ENCODE measurements at places on chromosomes 6 and 20. TPM values are rescaled to one million over a fixed set of nuclear protein-coding genes. Genes with fewer than 3 reads are reported as not detected.

The LY6G6F gene
- total RNA-seq: not detected

The C2 gene
- 1.5 TPM for total RNA-seq

The TAGAP gene
- not detected for total RNA-seq

DNA sequence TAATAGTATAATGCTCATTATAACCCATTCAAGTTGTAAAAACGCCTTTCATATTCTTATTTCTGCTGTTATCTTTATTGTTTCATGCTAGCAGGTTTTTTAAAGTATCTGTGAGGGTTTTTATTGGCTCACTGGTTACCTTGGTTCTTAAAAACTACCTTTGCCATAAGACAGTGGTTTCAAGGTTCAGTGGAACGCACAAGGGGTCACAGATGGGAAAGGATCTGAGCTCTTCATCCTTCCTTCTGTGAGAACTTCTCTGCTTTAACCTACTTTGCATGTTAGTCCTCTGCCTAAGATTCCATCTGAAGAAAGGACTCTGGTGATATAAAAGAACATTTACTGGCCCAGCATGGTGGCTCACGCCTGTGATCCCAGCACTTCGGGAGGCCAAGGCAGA is 492.6 kb downstream of the CD83 start:
- no peak for DNase-seq

- DNase-seq: no peak
Observed at GRCh38 chr6:139371421-139372203, 2.8 kb downstream of the CITED2 start.

DNA sequence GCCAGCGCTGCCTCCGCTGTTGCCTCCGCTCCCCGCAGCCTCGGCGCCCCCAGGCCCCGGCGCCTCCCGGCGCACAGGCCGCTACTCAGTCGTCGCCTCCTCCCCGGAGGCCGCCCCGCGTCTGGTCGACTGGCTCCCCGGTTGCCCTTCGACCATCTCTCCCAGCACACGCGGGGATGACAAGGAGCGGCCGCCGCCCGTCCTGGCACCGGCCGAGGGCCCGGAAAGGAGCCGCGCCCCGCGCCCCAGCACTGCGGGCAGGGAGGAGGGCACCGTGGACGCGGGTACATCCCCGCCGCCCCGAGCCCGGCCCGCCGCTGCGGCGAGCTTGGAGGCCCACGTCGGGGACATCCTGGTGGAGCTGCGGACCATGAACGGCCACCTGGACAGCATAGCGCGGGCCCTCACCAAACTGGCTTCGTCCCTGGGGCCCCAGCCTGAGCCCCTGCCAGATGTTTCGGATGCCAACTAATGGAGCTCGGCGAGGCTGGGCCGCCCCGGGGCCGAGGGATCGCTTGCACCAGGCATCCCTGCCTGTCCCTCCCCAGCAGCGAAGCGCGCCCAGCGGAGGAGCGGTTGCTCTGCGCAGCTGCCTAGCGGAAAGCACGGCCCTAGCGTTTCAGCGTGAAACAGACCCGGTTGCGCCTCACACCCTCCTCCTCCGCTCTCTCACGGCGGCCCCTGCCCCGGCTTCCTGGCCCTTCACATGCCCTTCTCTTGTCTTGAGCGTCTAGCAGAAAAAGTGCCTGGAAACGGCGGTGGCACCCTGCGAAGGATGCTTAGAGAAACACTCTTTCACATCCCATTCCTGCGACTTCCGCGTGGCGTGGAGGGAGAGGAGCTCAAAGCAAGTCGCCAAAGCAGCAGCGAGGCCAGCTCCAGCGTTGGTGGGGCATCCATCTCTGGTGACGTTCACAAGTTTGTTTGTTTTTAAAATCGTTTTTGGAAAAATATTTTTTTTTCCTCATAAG is 285.8 kb upstream of the SUPT3H start:
- DNase-seq: no peak

DNA sequence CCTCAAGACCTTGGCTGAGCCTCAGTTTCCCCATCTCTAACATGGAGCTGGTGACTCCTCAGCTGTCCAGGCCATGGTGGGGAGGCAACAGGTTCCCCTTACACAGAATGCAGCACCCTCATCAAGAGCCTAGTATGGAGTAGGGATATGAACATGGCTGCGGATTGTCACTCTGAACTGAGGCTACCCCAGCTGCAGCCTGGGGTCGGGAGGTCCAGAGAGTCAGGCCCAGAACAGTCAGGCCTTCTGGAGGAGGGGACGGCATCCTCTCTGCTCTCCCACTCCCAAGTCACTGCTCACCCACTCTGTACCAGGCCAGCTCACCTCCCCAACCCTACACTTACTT is 1.4 kb upstream of the FOXS1 start:
- DNase-seq: no peak

DNA sequence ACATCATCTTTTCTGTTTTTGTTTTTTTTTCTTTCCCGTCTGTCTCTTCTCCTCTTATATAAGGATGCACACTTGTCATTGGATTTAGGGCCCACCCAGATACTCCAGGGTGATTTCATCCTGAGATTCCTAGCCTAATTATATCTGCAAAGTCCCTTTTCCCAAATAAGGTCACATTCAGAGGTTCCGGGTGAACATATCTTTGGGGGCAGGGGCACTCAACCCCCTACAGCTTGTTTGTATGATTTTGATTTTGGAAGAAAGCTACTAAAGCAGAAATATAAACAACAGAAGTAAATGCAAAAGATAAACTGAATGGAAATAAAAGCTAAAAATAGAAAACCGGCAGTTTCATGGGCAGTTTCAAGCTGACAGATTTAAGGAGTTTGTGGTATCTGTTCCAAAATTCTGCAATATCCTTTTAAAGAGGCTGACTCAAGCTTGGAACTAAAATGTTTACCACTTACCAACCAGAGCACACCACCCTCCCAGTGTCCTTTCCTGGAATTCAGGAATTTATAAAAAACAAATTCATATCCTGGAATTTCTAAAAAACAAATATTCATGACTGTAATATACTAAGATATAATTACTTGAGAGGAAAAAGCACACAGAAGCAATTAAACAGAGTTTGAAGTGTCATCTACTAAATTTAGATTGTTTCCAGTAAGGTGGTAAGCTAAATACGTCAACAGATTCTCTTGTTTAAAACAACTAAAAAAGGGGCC is 100.0 kb upstream of the CARMIL1 start:
- DNase-seq: no peak

- no peak for DNase-seq
Observed at GRCh38 chr6:92687278-92687677, 732.1 kb downstream of the EPHA7 start.

- peak; percentile 8 for DNase-seq
Observed at GRCh38 chr6:135830452-135830881, 21.0 kb upstream of the PDE7B start.

GRCh38 chr20:34524426-34524825 is 8.2 kb downstream of the DYNLRB1 start:
- no peak for DNase-seq

- peak; percentile 13 for DNase-seq
Observed at GRCh38 chr6:80608881-80609280, 502.4 kb downstream of the BCKDHB start.

- DNase-seq: no peak
Observed at GRCh38 chr6:164183556-164184123, 769.1 kb downstream of the QKI start.

DNA sequence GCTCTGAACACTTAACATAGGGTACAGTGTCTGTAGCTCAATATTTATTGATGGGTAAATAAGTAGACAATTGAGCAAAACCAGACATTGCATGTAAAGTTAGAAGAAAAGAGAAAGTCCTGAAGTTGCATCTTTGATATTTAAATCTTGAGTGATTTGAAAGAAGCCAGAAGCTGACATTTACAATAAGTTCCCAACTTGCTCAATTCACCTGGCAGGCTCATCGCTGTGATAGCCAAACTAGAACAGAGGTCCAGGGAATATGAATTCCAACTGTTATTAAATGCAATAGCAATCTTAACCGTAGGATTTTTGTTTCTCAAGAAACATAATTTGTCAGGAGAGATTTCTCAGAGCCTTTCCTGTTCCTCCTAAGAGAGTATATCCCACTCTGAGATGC is 65.9 kb upstream of the EDN1 start:
- DNase-seq: no peak

DNA sequence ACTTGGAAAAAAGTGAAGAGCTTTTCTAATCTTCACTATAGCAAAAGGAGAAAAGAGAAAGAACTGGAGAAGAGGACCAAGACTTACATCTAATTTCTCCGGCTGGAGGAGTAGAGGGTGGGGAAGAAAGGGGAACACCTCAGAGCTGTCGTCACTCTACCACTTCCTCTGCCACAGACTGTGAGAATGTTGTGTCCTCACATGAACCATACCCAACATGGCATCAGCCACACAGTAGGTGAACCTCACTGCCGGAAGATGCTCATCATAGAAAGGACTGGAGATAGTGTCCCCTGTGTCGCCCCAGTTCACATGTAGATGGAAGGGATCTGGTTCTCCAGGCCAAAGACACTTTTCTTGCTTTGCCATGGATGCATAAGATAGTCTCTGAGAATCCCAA is 604.4 kb upstream of the NOX3 start:
- no peak for DNase-seq

Data from Daoy (cell line).